Cardiac septum (tissue), 1 donor: ENCODE measurements at places on chromosomes 4 and X. TPM values are rescaled to one million over a fixed set of nuclear protein-coding genes. Genes with fewer than 3 reads are reported as not detected.

Gene TMPRSS11F
- not detected for total RNA-seq

DNA sequence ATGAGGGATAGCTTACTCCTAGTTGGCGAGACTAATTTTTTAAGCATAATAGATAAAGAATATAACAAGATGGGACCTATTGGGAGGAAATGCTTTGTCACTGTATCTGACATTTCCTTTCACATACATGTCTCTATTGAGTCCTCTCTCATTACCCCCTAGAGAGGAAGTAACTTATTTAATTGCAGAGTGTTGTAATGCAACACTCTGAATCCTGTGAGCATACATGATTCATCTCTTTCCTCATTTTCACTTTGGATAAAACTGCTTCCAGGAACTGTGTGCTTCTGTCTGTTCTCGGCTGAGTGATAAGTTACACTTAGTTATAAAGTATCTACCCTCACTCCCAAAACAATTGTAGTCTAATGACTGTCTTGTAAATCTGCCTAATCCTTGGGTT is 266.1 kb upstream of the ANXA10 start:
- no peak for DNase-seq

Gene IL2RG
- 2.3 TPM for total RNA-seq

DNA sequence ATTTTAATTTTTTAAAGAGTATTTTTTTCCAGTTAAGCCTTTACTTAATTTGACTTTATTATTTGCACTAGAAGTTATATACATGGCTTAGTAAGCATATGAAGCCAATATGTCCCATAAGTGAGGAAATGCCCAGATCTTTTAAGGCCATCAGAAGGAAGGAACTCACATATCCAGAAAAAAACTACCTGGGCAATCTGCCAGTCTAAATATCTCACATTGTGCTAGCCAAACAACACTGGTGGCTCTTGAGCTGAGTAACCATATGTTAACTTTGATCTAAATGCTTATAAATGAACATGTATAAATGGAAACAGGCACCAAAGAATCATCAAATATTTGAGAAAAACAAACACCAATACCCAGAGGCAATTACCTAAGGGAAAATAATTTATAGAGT is 138.6 kb upstream of the APOOL start:
- no peak for DNase-seq

Gene DCAF4L1
- total RNA-seq, result 0.46 TPM

Gene COX7B2
- total RNA-seq, result not detected

GRCh38 chr4:821181-821591 is 4.7 kb downstream of the CPLX1 start:
- DNase-seq, result peak; percentile 67

Gene MYOZ2
- 727 TPM for total RNA-seq

DNA sequence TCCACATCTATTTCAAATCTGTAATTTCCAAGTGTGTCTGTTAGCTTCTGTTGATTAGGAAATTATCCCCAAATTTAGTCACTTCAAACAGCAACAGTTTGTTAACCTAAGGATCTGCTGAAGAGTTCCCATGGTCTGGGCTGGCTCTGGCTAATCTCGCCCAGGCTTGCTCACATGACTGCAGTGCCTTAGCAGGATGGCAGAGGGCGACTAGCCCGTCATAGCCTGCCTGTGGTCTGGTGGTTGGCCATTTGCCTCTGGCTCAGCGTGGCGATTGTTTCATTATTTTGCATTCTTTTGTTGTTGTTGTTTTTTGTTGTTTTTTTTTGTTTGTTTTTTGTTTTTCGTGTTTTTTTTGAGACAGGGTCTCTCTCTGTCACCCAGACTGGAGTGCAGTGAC is 264.0 kb downstream of the TRIML1 start:
- DNase-seq, result no peak

DNA sequence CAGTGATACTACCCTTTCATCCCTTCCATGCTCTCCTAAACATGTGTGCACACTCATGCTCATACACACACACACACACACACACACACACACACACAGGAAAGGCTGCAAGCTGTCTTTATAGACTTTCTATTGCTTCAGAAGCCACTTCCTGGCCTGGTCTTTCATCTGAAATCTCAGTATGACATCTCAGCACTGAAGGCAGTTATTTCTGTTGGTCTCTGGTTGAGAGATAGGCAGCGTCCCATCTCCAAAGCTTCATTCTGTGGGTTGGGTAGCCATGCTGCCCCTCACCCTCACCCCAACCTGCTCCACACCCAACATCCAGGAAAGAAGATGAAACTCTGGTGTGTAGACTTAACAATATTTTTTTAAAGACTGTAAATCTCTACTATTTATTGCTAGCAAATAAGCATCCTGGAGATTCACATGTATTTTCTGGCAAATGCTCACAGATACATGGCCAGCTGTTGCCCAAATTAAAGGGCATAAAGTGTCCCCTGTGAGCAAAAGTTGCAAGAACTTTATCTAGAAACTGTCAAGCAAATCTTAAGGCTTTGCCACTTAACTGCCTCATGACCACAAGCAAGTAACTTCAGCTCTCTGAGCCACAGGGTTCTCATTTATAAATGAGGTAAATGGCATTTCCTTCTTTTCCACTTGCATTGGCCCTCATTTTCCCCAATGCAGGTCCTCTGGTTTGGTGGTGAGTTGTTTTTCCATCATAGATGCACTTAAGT is 189.8 kb upstream of the AFF2 start:
- no peak for DNase-seq

DNA sequence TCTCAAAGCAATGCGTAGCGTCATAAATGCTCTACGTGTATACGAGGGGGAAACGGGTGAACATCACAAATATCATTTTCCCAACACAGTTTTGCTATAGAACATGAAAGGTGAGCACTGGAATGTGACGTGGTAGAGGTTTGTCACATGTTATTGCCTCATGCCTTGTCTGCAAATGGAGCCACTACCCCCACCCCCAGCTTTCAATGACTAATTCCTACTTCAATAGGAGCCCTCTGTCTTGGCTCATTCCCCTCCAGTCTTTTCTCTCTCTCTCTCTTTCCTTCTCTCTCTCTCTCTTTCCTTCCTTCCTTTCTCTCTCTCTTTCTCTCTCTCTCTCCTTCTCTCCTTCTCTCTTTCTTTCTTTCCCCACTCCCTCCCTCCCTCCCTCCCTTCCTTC is 127.0 kb downstream of the STOX2 start:
- no peak for DNase-seq

DNA sequence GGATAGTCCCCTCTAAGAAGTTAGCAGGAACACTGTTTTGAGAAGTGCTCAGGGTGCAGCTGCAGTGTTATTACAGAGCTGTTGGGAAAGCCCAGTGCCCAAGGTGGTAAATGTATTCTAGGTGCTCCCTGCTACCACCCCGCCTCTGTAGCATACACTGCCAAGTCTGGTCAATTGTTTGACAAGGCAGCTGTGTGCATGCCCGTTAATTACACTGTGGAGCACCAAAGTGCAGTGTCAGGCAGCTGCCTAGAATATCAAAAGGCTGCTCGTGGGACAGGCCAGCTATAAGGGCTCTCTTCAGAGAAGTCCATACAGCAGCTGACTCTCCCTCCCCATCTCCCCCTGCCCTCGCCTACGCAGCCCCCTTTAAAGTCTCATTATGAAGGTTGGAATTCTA is 99.9 kb upstream of the KLHL13 start:
- DNase-seq, result no peak

Gene HTR2C
- not detected for total RNA-seq

DNA sequence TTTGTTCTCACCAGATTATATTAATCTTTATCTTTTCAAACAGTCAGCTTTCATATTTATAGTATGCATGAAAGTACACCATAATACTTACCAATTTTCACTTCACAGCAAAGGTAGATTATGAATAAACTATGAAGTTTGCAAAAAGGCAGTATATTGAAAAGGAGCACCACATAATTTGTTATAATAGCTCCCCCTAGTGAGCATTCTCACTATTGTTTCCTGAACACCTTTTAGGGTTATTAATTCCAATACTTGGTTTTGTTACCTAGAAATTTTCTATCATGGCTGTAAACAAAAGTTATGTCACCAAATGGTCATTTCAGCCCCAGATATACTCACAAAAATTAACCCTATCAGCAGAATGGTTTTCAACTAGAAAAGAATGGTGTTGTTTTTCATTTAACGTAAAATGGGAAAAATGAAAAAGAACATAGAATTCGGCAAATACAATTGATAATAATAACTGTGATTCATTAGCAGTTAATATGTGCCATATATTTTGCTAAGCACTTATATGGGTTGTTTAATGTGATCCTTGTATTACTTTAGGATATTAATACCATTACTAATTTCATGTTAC is 30.2 kb upstream of the NKX6-1 start:
- no peak for DNase-seq

- no peak for DNase-seq
Observed at GRCh38 chr4:169136330-169136729, 126.3 kb upstream of the CBR4 start.

- peak; percentile 59 for DNase-seq
Observed at GRCh38 chr4:1508161-1509160, 102.2 kb upstream of the NKX1-1 start.

Gene CTAG1B
- total RNA-seq, result not detected

Gene FRMD7
- total RNA-seq, result 0.30 TPM

Gene GLRA3
- not detected for total RNA-seq

GRCh38 chrX:54529552-54530356 is at the start of gene GNL3L:
TSS of gene GNL3L (plus strand) at chrX:54530219. CDS start at chrX:54532567, 2,348 bp downstream.
- peak; percentile 94 for DNase-seq

Gene EPHA5
- total RNA-seq, result 0.22 TPM

- DNase-seq, result no peak
Observed at GRCh38 chr4:76215077-76215476, 1.5 kb upstream of the SCARB2 start.
